Heart right ventricle (tissue), 16 donors: ENCODE measurements at places on chromosomes 3 and 15.

- no peak for DNase-seq
These were observed 13.6 kb downstream of the RARRES1 start for GRCh38 chr3:158718490-158719170.

DNA sequence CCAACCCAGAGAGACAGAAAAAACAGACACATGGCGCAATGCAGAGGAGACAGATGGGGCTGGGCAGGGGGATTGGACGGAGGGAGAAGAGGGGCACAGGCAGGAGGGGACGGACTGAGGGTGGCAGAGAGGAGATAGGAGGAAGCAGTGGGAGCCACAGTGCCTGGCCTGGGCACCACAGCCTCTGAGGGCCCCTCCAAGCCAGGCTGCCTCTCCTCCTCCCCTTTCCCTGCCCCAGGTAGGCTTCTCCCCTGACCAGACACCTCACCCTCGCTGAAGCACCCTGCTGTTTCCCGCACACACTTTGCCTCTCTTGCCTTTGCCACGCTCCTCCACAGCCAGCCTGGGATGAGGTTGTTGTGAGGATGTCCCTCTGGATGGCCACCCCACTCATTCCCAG is 84.0 kb upstream of the PRR20G start:
- no peak for DNase-seq

DNA sequence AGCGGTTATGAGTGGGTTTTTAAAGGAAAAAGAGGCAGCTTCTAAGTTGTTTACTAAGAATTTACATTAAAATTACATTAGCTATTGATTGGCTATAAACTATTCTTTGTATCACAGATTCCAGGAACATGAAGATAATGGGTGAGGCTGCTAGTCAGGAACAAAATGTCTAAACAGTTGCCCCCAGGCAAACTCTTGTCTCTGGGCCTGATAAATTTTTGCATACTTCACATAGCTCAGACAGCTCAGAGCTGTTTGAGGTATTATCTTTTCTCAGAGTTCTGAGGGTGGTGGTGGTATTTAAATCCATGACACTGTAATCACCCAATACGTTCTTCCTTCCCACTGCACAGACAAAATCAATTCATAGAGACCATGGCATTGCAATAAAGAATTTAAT is 2.1 kb upstream of the HACD2 start:
- DNase-seq: no peak

- DNase-seq: peak; percentile 5
These were observed 34.0 kb downstream of the DZIP3 start for GRCh38 chr3:108623504-108623903.

- no peak for DNase-seq
These were observed 10.1 kb upstream of the CCDC80 start for GRCh38 chr3:112651071-112651470.

DNA sequence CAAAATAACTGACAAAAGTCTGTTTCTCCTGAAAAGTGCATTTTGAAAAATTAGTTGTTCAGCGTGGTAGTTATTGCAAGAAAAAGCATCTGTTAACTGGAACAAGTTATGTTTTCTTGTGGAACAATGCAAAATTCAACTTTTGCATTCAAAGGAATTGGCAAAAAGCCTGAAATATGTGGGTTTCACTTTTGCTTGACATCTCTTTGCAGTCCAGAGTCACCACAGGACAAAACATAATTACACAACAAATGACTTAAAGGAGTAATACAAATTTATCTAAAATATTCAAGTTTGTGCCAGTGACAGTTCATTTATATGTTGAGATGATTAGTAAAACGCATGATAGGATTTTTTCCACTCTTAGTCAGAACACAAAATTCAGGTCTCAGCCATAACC is 96.3 kb upstream of the P2RY1 start:
- DNase-seq: no peak

GRCh38 chr3:11509173-11510000 is 134.3 kb downstream of the VGLL4 start:
- peak; percentile 71 for DNase-seq

DNA sequence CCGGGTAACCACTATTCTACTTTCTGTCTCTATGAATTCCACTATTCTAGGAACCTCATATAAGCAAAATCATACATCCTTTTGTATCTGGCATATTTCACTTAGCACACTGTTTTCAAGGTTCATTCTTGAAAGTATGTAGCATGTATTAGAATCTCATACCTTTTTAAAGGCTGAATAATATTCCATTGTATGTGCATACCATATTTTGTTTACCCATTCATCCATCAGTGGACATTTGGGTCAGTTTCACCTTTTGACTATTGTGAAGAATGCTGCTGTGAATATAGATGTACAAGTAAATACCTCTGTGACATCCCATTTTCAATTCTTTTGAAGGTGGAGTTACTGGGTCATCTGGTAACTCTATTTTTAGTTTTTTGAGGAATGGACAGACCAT is 36.6 kb upstream of the SEC22A start:
- DNase-seq: no peak

DNA sequence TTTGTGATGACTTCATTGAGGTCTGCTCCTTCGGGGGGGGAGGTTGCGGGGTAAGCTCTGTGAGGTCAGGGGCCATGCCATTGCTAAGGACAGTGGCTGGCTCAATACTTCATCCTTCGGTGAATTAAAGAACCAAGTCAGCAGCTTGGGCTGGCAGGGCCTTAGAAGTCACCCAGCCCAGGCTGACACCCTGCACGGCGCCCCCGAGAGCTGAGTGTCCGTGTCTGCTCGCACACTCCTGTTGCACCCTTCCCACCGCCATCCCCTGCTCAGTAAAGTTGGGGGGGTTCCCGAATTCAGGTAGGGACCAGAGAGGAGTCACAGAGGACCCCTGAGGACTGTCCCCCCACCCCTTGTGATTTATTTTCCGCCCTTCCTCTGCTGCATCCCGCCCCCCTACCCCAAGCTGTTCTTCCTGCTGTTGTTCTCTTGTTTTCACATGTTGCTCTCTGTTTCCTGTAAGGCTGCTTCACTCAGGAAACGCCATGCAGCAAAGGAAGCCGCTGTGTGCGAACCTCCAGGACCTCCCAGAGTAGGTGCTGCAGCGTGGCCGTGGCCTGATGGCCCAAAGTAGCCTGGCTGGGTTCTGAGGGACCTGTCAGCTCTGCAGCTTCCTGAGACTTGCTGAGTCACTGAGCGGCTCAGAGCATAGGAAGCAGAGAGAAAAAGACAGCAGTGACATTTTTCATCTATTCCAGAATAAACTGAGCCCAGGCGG is 14.4 kb downstream of the EFCC1 start:
- DNase-seq: peak; percentile 59

- peak; percentile 27 for DNase-seq
These were observed 40.9 kb upstream of the RNU6-1 start for GRCh38 chr15:67880651-67881182.

GRCh38 chr3:60588806-60589205 is 662.4 kb downstream of the FHIT start:
- DNase-seq: no peak

GRCh38 chr15:74060251-74060650 is 22.1 kb downstream of the GOLGA6A start:
- no peak for DNase-seq

DNA sequence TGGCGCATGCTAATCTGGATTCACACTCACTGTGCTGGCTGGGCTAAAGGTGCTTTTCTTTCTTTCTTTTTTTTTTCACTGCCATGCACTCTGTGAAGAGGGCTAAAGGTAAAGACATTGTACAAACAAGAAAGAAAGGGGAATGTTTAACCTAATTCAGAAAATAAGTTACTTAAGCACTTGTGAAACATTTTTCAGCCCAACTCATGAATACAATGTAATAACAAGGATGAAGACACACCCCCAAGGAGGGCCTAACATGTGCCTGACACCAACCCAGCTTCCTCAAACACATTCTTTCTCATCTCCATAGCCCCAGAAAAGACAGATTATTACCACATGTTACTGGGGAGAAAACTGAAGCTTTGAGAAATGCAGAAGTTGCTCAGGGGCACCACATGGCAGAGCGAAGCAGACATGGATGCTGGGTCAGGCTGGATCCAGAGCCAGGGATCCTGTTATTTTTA is 5.7 kb downstream of the STIMATE start:
- no peak for DNase-seq

DNA sequence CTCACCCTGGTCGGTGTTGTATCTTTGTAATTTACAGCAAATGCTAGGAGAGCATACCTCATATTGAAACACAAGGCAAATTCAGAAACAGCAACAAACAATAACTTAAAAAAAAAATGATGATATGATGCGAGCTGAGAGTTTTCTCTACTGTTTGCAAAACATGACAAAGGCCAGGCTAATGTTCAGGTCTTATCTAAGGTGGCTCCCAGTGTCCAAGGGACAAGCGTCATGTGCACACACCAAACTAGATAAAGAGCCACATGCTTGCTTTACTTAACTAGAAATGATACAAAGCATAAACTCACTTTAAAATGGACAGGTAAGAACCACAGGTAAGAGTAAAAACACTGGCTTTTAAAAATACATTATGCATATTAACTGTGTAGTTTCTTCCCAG is 375.9 kb downstream of the FOXP1 start:
- no peak for DNase-seq

- DNase-seq: no peak
These were observed 1045.5 kb upstream of the NR2F2 start for GRCh38 chr15:95284933-95285421.

DNA sequence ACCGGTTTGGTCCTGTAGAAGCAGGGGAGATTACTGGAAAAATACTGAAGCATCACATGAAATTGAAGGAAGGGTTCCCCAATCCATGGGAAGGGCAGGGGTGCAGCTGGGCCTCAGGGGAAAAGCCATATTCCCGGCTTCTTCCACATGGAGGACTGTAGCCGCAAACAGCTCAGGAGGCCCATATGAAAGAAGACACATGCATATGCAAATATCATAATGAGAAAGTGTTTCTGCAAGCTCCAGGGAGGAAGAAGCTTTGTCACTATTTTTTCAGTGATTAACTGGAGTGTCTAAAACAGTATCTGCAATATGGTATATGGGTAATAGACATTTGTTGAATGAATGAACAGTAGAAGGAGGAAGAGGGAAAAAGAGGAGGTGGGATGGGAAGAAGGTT is 19.1 kb downstream of the DPH3 start:
- DNase-seq: no peak

GRCh38 chr3:153093629-153094028 is 68.4 kb upstream of the RAP2B start:
- DNase-seq: no peak

GRCh38 chr15:65132878-65133547 is 595 bp downstream of the PDCD7 start:
- DNase-seq: peak; percentile 30

GRCh38 chr3:62225051-62225450 is 148.3 kb downstream of the FEZF2 start:
- no peak for DNase-seq

GRCh38 chr15:100373942-100374341 is 32.2 kb upstream of the ADAMTS17 start:
- no peak for DNase-seq

- no peak for DNase-seq
These were observed 50.4 kb upstream of the KCNAB1 start for GRCh38 chr3:156070028-156070427.

GRCh38 chr15:90054618-90055097 is 47.6 kb downstream of the IDH2 start:
- DNase-seq: no peak

- DNase-seq: no peak
These were observed 287.6 kb downstream of the IL5RA start for GRCh38 chr3:2822611-2823010.

DNA sequence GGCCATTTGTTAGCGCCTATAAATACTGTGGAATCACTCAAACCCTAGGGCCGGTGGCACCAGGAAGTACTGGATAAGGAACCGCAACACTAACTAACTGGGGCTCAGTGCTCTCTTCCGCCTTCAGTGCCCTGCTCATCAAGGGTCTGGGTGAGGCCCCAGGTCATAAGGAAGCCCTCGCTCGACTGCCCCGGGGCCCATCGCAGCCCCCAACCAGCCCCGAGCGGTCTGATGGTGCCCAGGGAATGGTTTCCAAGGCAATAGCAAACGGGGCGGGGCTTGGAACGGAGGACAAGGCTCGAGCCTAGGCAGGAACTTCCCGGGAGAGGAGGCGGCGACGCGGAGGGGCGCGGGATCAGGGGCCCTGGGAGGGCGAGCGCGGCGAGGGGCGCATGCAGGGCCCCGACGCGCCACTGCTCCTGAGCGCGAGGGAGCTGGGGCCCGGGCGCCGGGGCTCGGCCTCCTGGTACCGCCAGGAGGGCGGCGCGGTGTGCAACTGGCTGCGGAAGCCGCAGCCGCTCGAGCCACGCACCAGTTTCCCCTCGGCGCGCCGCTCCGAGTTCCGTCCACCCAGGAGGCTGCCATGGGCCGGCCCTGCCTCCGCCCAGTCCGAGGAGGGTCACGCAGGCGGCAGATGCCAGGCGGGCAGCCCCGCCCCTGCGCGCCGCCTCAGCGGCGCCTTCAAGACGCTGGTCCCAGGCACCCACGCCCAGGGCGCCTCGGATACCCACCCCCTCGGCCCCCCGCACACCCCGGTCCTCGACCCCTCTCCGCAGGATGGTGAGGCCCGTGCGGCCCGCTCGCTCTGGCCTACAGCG is at the start of gene TTLL3:
TSS of gene TTLL3 (plus strand) at position 648 of the 818 bp plus-strand sequence. CDS start 400 bp downstream, outside the sequence.
- peak; percentile 82 for DNase-seq

DNA sequence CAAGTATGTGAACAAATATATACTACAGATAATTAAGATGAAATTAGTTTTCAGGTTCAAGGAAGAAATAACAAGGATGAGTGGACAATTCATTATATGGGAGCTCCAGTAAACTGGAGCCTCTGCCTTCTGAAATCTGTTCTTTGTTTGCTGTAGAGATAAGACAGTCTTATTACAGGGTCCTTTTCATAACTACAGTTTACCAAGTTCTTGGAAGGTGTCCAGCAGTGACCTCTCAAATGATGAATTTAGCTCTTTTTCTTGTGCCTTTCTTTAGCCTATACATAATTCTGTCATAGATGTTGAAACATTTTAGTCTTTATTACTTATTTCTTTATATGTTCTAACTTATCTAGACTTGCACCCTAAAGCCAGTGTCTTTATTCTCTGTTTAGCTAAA is 89.7 kb upstream of the GBE1 start:
- no peak for DNase-seq

DNA sequence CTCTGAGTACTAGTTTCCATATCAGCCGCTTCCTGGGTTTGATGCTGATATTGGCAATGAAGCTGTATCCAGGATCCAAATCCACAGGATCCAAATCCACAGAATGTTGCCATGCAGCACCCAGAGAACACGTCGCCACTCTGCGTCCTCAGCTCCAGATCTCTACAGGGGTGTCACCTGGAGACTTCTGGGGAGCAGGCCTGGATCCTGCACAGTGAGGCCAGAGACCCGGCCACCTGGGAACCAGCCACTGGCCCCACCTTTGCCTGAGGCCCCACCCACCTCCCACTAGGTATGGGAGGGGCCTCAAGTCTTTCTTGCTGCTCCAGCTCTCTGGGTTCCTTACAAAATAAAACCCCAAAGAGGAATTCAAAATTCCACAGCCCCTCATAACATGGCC is 123.9 kb downstream of the LRRK1 start:
- no peak for DNase-seq

- no peak for DNase-seq
These were observed 59.6 kb downstream of the ZBTB20 start for GRCh38 chr3:115087512-115087911.

DNA sequence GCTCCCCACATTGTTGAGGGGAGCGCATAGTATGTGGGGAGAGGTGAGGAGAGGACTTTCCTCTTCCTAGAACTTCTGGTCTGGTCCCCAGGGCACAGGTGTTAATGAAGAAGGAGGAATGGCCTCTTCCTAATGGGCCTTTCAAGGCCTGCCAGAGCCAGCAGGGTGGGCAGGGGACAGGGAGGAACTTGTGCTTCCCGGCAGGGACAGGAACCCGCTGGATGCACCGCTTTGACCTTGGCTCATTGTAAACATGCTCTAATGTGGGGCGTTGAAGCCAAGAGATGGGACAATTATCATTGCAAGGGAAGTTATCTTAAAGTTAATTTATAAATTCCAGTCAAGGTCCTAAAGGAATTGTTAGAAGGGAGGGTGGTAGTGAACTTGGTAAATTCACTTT is 21.0 kb upstream of the CHRNB4 start:
- DNase-seq: no peak
